ENCODE measurements at places on chromosomes 12 and 14. TPM values are rescaled to one million over a fixed set of nuclear protein-coding genes. Genes with fewer than 3 reads are reported as not detected.
A peak's percentile ranks its signal among the peaks of the same experiment; 100 is the strongest.

SERPINA9 gene
- not detected for total RNA-seq

PPM1H gene
- total RNA-seq: 22.9 TPM

JPH4 gene
- total RNA-seq: 0.05 TPM

- DNase-seq: peak; percentile 7
Measured at GRCh38 chr12:119036878-119037825, 55.8 kb downstream of the SRRM4 start.

- DNase-seq: no peak
Measured at GRCh38 chr14:99715266-99716000, 31.3 kb downstream of the CYP46A1 start.

- DNase-seq: no peak
Measured at GRCh38 chr14:105322791-105323556, 8.4 kb downstream of the PACS2 start.

GRCh38 chr12:41967668-41968500 is 176.8 kb downstream of the GXYLT1 start:
- DNase-seq: no peak

- no peak for DNase-seq
Measured at GRCh38 chr12:12736759-12737676, 19.9 kb downstream of the CDKN1B start.

DNA sequence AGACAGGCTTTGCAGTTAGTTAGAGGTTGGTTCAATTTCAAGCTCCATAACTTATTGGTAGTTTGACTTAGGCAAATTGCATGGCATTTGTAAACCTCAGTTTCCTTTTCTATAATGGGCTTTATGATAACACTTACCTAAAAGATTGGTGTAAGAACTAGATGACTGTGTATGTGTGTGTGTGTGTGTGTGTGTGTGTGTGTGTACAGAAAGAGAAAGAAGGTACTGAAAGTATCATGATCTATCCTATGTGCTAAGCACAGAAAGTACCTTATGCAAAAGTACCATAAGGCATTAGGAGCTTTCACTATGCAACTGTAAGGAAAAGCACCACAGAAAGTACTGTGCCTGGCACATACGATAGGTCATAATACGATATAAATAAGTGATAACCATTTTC is 304.3 kb upstream of the KITLG start:
- DNase-seq: no peak

DNA sequence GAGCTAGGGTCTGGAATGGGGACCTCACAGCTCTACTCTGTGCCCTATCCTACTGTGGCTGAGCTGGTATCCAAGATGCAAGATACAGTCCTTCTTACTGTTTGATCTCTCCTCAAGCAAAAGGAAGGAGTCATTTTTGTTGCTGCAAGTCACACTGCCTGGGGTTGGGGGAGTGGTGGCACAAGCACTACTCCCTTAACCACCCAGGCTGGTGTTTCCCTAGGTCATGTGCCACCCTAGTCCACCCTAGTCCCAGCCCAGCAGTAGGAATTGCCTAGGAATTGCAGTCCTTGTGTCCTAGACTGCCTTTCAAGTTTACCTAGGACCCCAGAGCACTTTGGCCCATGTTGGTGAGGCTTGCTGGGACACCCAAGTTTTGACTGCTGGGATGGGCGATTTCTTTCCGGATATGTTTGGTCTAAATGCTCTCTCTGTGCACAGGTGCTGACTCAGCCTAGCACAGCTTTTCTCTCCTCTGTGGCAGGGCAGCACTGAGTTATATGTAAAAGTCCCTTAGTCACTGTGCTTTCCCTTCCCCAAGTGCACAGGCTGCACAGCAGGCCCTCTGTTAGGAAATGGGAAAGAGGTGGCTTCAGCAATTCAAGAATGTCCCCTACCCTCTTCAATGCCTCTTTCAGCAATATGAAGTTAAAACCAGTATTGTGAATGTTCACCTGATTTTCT is 54.9 kb downstream of the SLC6A15 start:
- no peak for DNase-seq

GRCh38 chr14:75226755-75227544 is 50.5 kb upstream of the TMED10 start:
- no peak for DNase-seq

DNA sequence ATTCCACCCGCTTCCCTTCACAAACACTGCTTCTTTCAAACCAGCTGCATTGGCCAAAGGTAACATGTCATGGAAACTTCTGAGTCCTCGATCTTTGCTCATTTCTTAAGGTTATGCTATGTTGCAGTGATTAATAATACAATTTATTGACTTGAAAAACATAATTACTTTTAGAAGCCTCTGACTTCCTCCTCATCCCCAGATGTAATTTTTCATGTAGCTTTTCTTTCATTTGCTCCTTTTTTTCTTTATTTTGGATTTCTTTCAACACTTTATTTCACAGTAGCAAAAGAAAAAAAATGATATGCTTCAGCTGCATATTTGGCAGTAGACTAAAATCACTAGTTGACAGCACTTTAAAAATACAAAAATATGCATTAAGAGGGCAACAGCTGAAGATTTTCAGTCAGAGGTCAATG is 116.2 kb downstream of the LRRIQ1 start:
- no peak for DNase-seq

DNA sequence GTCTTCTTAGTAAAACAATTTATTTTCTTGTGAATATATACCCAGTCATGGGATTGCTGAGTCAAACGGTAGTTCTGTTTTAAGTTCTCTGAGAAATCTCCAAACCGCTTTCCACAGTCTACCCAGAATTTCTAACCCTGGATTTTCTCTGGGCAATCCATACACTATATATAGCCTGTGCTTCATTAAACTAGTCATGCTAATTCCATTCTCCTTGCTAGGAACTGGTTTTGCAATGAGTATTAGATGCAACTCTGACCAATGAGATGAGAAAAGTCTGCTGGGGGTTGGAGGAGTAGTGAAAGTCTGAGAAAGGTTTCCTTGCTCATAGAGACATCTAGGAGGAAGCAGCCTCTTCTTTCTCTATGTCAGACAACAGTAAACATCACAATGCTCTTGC is 196.1 kb upstream of the CDKN3 start:
- DNase-seq: no peak

DNA sequence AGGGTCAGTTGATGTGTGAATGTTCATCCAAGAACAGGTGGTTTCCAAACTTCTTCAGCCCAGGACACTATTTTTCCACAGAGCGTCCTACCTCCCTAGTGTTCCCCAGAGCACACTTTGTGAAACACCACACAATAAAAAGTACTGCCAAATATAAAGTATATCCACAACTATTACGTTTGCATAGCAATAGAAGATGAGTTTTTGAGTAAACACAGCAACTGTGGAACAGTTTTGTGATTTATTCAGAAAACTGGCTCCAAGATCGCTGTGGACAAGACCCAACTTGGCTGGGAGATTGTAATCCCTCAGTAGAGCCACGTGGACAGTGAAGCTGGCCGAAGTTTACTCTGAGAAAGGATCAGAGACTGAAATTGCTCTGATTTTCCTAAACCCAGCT is 14.5 kb upstream of the MAP1LC3B2 start:
- no peak for DNase-seq

DNA sequence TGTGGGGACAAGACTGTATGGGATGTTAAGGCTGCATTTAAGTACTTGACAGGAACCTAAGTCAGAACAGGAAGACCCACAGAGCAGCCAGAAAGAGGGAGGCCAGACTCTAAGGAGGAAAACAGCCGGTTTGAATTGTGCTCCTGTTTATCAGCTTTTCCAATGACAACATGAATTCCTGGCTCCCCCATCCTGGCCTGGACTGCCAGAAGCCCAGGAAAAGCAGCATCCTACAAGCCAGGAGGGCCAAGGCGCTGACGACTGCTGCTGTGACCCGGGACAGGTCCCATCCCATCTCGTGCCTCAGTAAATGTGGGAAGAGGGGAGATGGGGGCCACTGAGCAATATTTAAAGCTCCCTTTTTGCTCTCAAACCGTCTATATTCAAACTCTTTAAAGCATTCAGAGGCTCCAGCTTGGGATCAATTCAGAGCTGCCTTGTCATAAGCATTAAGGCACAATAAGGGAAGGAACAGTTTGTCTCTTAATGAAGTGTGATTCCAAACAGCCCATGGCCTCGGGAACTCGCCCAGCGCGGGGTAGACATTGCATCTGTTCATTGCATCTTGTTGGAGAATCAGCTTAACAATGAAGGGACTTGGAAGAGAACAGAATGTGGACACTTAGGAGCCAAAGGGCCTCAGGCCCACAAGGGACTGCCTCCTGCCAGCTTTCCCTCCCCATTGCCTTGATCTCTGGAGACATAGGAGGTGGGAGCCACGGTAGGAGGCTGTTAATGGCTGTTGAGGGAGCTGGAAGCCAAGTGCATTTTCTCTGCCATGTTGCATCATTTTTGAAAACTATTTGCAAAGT is 49.6 kb downstream of the CMKLR1 start:
- DNase-seq: no peak

All from Panc1 (cell line).